ENCODE measurements at places on chromosomes 2 and 18.

GRCh38 chr18:50186385-50186784, 8.6 kb downstream of the MYO5B start:
- no peak for DNase-seq

- no peak for DNase-seq
These were observed 1084.7 kb upstream of the NXPH2 start for GRCh38 chr2:139864821-139865302.

DNA sequence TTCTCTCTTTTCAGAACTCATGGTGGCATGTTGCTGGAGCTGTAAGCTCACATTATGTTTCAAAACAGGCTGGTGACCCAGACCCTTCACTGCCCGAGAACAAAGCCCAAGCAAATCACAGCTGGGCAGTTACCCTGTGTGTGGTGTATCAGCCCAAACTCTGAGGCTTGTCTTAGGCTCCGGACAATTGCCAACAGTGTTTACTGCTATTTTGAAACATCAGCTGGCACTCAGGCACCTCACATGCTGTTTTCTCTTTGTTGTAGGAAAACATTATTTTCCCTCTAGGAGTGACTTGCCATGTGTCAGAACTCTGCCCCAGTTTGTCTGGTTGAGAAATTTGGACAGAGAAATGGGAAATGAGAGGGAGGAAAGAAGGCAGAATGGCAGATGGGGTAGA, 237.6 kb upstream of the APCDD1 start:
- no peak for DNase-seq

GRCh38 chr2:217383620-217384019, 523.8 kb upstream of the TNP1 start:
- no peak for DNase-seq

DNA sequence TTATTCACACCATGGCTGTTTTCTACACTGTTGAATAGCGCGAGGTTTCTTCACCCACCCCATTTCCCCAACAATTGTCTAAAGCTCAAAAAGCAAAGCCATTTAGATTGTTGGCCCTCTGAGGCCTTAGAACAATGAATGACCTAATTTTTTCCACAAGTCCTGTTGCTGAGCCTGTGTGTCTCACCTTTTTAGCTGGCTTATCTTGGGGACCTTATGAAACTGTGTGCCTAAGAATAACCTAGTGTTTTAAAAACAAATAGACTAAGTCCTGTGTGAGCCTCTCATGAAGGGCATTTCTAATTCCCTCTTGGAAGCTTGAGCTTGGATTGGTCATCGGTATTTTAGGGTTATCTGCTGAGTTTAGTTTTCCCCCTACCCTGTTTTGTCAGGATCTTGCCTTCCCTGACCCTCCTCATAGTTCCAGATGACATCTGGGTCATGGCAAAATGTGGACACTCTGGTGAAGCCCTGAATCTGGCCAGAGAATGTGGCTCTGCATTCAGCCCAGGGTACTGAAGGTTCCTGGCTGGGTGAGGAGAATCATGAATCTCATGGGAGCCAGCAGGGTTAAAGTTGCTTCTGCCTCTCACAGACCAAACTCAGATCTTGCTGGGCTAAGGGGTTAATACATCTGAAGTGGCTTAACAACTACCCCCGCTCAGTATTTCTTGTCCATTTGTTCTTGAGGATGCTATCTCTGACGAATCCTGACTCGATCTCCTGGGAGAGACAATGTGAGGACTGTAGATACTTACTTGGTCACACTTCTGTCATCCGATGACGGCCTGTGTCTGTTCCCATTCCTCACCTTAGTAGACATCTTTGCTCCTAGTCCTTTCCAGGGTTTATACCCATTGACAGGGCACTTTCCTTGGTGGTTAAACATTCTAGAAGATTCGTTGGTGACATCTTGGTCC, 104.2 kb upstream of the MAP4K3 start:
- DNase-seq = no peak

- DNase-seq = no peak
These were observed 214.6 kb downstream of the NCK2 start for GRCh38 chr2:105959357-105959756.

GRCh38 chr18:79799619-79800370, 2.1 kb downstream of the KCNG2 start:
- DNase-seq = peak; percentile 34

DNA sequence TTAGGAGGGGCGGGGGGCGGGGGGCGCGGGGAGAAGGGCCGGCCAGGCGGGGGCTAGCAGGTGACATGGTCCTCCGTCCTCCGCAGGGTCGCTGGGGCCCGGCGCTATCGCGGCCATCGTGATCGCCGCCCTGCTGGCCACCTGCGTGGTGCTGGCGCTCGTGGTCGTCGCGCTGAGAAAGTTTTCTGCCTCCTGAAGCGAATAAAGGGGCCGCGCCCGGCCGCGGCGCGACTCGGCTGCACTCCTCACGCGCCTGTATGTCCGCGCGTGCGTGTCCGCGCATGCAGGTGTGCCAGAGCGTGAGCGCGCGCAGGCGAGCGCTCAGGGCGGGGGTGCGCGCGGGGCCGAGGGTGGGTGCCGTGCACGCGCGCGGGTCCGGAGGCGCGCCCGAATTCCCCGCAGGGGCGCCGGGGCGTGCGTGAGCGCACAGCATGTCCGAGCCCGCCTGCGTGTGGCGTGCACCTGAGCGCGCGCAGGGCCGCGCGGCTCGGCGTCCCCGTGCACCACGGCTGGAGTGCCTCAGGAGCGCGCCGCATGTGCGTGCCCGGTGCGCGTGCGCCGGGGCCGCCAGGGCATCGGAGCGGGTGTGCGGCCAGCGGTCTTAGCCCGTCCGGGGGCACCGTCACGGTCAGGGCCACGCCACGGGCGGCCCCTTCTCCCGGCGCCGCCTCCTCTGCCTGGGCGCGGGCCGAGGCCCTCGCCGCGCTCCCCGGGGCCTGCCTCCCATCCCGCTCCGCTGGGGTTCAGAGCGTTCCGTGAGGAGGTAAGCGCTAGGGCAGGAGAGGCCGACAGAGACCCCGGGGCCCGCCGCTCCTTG, 6.3 kb downstream of the SNORC start:
- peak; percentile 76 for DNase-seq

DNA sequence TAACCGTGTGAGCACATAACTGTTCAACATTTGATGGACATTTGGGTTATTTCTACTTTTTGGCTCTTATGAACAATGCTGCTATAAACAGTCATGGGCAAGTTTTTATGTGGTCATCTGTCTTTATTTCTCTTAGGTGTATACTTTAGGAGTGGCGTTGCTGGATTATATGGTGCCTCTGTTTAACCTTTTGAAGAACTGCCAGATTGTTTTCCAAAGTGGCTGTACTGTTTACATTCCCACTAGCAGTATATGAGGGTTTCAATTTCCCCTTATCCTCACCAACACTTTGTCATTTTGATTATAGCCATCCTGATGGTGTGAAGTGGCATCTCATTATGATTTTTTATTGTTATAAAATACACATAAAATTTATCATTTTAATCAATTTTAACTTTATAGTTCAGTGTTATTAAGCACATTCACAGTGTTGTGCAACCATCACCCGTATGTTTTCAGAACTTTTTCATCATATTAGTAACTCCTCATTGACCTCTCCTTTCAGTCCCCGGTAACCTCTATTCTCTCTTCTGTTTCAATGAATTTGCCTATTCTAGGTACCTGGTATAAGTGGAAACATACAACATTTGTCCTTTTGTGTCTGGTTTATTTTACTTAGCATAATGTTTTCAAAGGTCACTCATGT, 55.4 kb downstream of the EML4 start:
- DNase-seq = no peak

- DNase-seq = no peak
These were observed 51.4 kb downstream of the GNAL start for GRCh38 chr18:11740461-11740860.

DNA sequence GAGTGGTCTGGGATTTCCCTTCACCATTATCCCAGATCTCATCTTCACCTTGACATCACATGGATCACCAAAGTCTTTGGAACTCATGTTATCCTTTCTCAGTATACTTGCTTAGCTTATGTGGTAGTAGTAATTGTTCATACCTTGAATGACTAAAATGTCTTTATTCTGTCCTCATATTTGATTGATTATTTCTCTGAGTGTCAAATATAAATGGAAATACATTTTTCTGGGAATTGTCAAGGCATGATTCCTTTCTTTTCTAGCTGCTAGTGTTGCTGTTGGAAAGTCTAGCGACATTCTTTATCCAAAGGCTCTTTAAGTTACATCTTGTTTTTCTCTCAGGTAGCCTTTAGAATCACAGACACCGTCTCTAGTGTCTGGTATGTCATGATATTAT, 334.4 kb downstream of the CMPK2 start:
- DNase-seq = no peak

- DNase-seq = no peak
These were observed 164.1 kb upstream of the ZSWIM2 start for GRCh38 chr2:187013058-187013457.

DNA sequence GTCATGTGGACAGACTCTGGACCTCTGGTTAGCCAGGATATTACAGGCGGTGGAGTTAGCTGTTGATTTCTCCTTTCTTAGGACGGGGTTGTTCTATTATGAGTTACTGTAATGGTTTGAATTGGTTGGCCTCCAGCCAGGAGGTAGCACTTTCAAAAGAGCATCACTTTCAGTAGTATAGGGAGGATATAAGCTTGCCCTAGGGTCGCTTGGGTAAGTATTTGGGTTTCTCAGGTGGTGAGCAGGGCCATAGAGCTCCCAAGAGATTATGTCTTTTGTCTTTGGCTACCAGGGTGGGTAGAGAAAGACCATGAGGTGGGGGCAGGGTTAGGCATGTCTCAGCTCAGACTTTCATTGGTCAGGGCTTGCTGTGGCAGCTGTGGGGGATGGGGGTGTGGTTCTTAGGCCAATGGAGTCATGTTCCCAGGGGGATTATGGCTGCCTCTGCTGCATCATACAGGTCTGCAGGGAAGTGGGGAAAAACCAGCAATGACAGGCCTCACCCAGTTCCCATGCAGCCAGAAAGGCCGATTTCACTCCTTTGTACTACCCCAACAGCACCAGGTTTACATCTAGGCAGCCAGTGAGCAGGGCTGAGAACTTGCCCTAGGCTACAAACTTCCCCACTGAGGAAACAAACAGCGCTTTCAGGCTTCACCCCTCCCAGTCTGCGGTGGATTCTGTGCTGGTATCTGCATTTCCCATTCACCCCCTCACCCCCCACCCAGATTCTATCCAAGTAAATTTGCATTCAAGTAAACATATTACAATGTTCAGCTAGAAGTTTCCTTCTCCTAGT, 89.4 kb upstream of the SLC38A11 start:
- no peak for DNase-seq

- DNase-seq = no peak
These were observed 848.5 kb downstream of the DCDC2C start for GRCh38 chr2:4551691-4552474.

DNA sequence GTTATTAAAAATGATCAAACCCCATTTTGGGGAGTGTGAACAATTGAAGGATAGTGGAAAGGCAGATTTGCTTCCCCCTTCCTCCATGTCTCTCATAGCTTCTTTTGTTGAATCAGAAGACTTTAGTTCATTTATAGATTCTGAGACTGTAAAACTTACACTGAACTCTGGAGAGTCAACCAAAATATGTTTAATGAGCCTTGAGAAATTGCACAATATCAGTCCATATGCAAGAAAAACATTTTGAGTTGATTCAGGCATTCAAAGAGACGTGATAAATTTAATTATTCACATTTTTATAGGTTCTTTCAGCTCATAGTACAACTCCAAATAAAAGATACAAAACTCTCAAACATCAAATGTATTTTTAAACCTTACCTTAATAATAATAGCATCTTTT, 354.4 kb upstream of the SPRED2 start:
- DNase-seq = no peak

- no peak for DNase-seq
These were observed 74.9 kb upstream of the KLF7 start for GRCh38 chr2:207240649-207241048.

DNA sequence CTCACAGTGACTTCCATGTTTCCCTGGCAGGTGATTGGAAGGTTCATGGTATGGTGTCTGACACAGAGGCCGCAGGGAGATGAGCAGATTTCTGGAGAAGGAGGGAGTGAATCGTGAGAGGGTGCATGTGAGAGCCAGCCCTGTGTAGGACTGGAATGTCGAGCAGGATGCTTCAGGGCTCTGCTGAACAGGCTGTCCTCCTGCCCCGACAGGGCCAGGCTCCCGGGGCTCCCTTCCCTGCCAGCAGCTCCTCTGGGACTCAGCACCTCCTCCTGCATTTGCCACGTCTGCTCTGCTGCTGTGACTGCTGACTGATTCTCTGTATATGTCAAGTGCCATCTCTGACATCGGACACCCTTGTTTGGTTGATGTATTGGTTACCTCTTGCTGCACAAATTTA, 38.5 kb upstream of the INHBB start:
- DNase-seq = no peak

DNA sequence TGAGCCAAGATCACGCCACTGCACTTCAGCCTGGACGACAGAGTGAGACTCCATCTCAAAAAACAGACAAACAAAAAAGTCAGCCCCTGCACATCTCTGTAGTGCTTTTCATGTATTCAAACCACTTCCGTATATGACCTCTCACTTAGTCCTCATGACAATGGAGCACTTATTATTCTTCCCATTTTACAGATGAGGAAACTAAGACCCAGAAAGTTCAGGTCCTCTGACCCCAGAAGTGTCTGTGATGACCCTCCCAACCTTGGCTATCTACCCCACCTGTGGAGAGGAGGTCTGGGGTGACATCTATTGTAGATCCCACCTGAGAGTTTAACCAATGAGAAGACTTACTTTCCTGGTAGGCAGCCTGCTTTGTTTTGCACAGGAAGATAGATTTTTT, 21.6 kb upstream of the MAPRE3 start:
- DNase-seq = no peak

- no peak for DNase-seq
These were observed 66.9 kb upstream of the RBM44 start for GRCh38 chr2:237731663-237732062.

DNA sequence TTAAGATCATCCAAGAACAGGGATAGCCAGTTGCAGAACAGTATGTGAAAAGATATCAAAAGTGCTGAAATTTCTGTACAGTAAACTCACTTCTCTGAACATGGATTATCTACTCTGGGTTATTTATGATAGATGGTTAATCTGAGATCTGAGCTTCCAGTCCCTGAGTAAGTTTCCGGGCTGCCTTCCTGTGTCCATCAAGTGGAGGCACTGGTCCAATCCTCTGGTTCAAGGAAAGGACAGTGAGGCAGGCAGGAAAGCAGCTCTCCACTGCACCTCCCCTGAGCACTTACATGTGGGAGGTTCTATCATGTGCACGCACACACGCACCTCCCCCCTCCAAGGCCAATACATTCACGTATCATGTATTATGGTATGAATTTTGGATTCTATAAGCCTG, 32.5 kb downstream of the GPR45 start:
- no peak for DNase-seq

- no peak for DNase-seq
These were observed 158.4 kb downstream of the ATP9B start for GRCh38 chr18:79227621-79228020.

DNA sequence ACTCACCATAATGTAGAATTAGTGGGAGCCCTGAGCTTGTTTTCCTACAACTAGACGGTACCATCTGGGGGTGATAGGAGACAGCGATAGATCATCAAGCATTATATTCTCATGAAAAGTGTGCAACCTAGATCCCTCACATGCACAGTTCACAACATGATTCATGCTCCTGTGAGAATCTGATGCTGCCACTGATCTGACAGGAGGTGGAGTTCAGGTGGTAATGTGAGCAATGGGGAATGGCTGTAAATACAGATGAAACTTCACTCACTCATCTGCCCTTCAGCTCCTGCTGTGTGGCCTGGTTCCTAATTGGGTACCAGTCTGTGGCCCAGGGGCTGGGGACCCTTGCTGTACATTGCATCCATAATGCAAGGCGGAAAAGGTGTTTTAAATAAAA, 60.7 kb downstream of the USP34 start:
- DNase-seq = no peak

GRCh38 chr2:221518201-221518934, 53.7 kb downstream of the EPHA4 start:
- peak; percentile 52 for DNase-seq

- DNase-seq = no peak
These were observed 55.5 kb downstream of the SGPP2 start for GRCh38 chr2:222479859-222480258.

Measured in B cell (primary cell).